ENCODE measurements at places on chromosomes 6 and 20. TPM values are rescaled to one million over a fixed set of nuclear protein-coding genes. Genes with fewer than 3 reads are reported as not detected.
A peak's percentile ranks its signal among the peaks of the same experiment; 100 is the strongest.

Gene MARCKS
- total RNA-seq, result 0.27 TPM

Gene SIRPD
- total RNA-seq, result not detected

Gene MYO6
- total RNA-seq, result 1.1 TPM

Gene WRNIP1
- total RNA-seq, result 42.3 TPM

Gene MUCL3
- total RNA-seq, result not detected

Gene ADTRP
- total RNA-seq, result 26.3 TPM

Gene SYCP2
- total RNA-seq, result 1.5 TPM

Gene ZNF831
- 8.6 TPM for total RNA-seq

Gene MCHR2
- not detected for total RNA-seq

Gene WFDC12
- total RNA-seq, result not detected

Gene KIAA0408
- 2.6 TPM for total RNA-seq

Gene MUC21
- total RNA-seq, result not detected

Gene ARMC2
- total RNA-seq, result 5.2 TPM

DNA sequence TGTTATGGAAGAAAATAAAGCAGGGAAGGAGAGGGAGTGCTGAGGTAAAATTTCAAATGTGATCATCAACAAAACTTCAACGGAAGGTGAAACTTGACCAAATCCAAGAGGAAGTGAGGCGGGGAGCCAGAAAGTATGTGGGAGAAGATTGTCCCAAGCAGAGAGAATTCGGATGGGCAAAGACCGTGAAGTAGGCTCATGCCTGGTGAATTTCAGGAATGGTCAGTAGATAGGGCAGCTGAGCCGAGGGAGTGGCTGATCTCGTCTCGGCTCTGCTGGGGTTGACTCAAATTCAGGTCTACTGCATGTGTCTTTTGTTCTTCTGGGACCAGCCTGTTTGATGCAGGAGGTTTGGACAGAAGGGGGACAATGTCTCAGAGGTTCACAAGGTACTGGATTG is 7.0 kb upstream of the CSNK2A1 start:
- no peaks in the 10 kb centered on the region for H3K4me1 ChIP-seq
- no peak for DNase-seq
- H3K36me3 ChIP-seq, result no peaks in the 10 kb centered on the region
- H3K27me3 ChIP-seq, result peaks cover 26% of the 10 kb centered on the region
- H3K4me3 ChIP-seq, result no peak overlapping the region
- H3K27ac ChIP-seq, result no peak overlapping the region

DNA sequence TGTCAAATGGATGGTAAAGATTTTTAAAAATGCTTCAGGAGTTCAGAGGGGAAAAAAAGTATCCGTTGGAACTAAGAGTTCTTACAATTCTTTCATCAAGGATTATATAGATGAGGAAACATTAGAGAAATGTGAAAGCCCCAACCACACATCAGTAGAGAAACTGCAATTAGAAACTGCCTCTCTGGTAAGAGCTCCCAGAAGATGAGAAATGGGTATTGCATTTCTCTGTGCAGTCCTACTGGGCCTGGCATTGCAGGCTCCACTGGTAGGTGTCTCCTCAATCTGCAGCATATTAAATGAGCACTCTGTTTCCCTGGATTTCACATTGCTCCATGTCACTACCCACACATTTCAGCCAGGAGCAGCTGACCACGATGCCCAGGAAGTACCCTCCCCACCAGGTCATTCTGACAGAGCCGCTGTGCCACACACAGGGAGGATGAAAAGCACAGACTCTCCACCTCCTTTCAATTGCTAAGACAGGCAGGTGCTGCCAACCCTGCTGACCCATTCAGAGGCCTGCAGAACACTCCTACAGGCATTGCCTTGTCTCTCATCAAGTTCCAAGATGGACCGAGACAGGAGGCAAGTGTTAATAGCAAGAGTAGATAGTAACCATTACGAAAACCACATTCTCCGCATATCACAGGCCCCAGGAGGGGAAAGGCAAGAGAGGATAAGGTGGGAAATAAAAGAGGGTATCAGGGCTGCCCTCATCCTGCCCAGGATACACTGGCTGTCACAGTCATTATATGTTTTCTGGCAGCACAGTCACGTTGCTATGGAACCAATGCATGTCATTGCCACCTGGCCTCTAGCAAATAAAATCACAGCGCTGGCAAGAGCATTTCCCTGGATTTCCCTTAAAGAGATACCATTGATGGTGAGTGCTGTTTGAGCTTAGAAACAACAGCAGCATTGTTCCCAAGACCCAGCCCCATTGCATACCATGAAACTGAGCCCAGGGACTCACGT is 241.7 kb downstream of the ATXN1 start:
- H3K4me3 ChIP-seq, result no peak overlapping the region
- DNase-seq, result no peak
- H3K27ac ChIP-seq, result no peak overlapping the region
- peaks cover 24% of the 10 kb centered on the region for H3K36me3 ChIP-seq
- no peaks in the 10 kb centered on the region for H3K27me3 ChIP-seq
- H3K4me1 ChIP-seq, result peaks cover 34% of the 10 kb centered on the region

DNA sequence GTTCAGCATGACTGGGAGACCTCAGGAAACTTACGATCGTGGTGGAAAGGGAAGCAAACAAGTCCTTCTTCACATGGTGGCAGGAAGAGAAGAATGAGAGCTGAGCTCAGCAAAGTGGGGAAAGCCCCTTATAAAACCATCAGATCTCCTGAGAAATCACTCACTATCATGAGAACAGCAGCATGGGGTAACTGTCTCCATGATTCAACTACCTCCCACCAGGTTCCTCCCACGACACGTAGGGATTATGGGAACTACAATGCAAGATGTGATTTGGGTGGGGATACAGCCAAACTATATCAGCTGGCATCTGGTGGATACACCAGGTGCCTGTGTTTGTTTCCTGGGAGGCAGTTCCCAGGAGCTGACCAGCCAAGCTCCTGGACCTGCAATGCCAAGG is 4.9 kb downstream of the DDO start:
- peaks cover 1% of the 10 kb centered on the region for H3K27me3 ChIP-seq
- H3K36me3 ChIP-seq, result no peaks in the 10 kb centered on the region
- H3K27ac ChIP-seq, result no peak overlapping the region
- no peak for DNase-seq

DNA sequence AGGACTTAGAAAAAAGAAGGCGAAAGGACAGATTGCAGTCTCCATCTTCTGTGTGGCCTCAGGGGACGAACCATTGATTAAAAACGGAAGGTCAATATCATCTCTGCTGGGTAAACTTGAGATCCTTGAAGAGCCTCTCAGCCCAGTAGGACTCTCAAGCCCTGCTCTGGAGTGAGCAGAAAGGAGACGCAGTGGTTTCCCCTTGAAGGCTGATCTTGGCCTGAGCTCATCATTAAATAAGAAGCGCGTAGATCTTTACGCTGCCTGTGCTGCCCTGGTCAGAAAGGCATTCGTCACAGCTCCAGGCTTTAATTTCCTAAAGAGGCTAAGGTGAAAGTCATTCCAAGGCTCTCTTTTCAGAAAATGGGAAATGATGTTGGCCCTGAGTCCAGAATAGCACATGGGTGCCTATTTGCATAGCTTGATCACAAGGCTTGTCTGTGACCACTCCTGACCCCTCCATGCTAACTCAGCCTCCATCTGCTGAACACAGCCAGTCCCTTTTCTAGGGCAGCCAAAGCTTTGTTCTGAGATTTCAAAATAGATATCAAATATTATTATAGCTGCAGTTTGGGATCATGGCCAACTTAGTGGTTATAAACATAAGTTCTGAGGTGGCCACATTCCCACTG is 29.3 kb upstream of the XRN2 start:
- H3K4me3 ChIP-seq, result no peak overlapping the region
- peaks cover 15% of the 10 kb centered on the region for H3K27me3 ChIP-seq
- H3K36me3 ChIP-seq, result no peaks in the 10 kb centered on the region
- no peak overlapping the region for H3K27ac ChIP-seq
- H3K4me1 ChIP-seq, result no peaks in the 10 kb centered on the region

- H3K4me3 ChIP-seq, result peak overlapping the region; percentile 37
- peaks cover 44% of the 10 kb centered on the region for H3K4me1 ChIP-seq
- H3K36me3 ChIP-seq, result peaks cover 29% of the 10 kb centered on the region
- peak overlapping the region; percentile 83 for H3K27ac ChIP-seq
Measured at GRCh38 chr6:36912030-36912454, 26.3 kb downstream of the C6orf89 start.

DNA sequence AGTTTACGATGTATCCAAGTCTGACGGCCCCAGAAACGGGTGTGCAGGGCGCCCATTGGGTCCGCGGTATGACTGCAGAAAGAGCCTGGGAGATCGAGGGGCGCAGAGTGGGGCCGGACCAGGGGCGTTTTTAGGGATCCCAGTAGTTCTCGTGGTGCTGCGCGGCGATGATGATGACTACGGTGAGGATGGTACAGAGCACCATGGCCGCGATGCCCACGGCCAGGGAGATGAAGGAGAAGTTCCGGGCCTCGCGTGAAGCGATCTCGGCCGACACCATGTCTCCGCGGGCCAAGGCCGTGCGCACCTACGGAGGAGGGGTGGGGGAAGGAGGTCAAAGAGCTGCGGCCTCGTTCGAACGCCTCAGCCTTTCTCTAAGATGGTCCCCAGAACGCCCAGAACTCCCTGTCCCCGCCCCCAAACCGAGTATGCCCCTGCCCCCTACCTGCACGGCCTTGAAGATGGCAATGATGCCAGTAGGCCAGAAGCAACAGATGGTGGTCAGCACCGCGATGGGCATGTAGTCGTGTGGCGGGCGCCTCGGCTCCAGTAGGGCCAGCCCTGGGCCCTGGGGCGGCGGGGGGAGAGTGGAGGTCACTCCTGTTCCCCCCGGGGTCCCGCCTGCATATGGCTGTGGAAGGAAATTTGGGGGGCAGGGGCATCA is 2.5 kb downstream of the PRRT1 start:
- H3K4me1 ChIP-seq, result peaks cover 42% of the 10 kb centered on the region
- peak; percentile 28 for DNase-seq
- peak overlapping the region; percentile 67 for H3K4me3 ChIP-seq
- H3K27ac ChIP-seq, result peak overlapping the region; percentile 0
- H3K27me3 ChIP-seq, result peaks cover 19% of the 10 kb centered on the region
- no peaks in the 10 kb centered on the region for H3K36me3 ChIP-seq

- H3K36me3 ChIP-seq, result peaks cover 4% of the 10 kb centered on the region
- DNase-seq, result peak; percentile 88
- no peaks in the 10 kb centered on the region for H3K27me3 ChIP-seq
- H3K27ac ChIP-seq, result peak overlapping the region; percentile 93
- peak overlapping the region; percentile 81 for H3K4me3 ChIP-seq
Measured at GRCh38 chr6:292506-293192, 362 bp downstream of the DUSP22 start.

DNA sequence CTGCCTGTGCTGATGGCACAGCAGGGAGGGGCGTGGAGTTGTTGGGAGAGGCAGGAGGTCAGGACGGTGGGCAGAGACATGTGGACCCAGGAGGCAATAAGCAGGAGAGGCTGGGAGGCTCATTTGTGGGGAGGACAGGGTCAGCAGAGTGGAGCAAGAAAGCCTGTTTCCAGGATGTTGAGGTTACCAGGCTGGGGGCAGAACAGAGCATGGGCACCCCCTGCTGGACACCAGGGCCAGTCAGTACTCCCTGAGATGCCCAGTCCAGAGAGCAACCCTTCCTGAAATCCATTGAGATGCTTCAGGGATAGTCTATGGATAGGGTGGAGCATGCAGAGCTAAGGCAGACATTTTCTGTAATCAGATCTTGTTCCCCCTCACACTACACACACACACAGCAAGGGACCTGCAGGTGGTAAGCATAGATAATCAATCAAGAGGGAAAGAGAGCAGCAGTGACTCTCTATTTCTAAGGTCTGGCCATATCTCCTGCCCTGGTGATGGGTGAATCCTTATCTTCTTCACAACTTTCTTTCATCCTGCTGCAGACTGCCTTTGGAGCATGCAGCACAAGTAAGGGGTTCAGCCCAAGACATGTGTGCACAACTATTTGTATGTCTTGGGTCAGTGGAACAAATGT is 41.7 kb downstream of the MOCS1 start:
- H3K4me3 ChIP-seq, result no peak overlapping the region
- H3K27me3 ChIP-seq, result peaks cover 5% of the 10 kb centered on the region
- H3K27ac ChIP-seq, result no peak overlapping the region
- peak; percentile 53 for DNase-seq
- no peaks in the 10 kb centered on the region for H3K4me1 ChIP-seq

DNA sequence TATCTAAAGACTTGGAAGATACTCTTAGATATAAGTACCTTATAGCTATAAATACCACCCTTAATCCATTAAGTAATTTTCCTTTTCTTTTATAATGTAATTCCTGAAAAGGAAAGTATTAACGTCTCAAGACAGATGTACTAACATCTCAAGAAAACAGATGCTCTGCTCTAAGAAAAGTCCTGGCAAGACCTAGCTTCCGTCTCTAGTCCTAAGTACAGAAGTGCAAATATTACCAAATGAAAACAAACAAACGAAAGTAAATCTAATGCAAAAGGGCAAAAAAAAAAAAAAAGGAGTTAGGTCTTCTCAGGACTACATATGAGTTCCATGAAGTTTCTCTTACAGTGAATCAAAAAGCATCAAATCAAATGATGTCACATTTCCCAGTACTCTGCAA is 106.8 kb upstream of the PDE10A start:
- H3K27ac ChIP-seq, result no peak overlapping the region
- peaks cover 3% of the 10 kb centered on the region for H3K27me3 ChIP-seq
- DNase-seq, result no peak
- H3K4me1 ChIP-seq, result no peaks in the 10 kb centered on the region
- H3K36me3 ChIP-seq, result no peaks in the 10 kb centered on the region

DNA sequence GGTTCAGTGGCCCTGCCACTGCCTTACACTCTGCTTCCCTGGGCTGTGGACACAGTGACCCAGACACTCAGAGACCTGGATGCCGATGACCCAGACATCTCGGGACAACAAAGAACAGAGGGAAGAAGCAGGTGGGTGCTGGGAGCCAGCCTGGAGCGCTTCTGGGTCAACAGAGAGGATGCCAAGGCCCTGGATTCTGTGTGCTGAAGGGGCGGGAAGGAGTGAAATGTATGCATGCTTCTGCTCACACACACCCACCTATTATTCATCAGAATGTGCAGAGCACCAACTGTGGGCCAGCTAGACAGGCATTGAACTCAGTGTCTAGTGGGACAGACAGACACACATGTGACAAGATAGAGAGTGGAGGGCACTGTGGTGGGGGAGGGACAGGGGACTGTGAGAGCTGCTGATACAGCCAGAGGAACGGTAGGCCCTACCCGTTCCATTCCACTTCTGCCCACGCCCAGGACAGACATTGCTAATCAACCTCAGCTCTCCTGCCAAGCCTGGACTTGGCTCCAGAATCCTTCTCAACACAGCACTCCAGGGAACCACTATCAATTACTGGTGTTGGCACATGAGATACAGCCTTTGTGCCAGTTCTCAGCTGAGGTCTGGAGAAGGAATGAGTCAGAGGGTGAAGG is 20.2 kb downstream of the KCNK15 start:
- H3K4me3 ChIP-seq, result no peak overlapping the region
- no peaks in the 10 kb centered on the region for H3K4me1 ChIP-seq
- DNase-seq, result no peak
- no peaks in the 10 kb centered on the region for H3K36me3 ChIP-seq

- H3K27ac ChIP-seq, result peak overlapping the region; percentile 47
- DNase-seq, result no peak
- no peaks in the 10 kb centered on the region for H3K36me3 ChIP-seq
- no peaks in the 10 kb centered on the region for H3K27me3 ChIP-seq
Measured at GRCh38 chr20:32796383-32796948, 23.3 kb upstream of the MAPRE1 start.

Measured in activated CD4-positive, alpha-beta T cell treated with anti-CD3 and anti-CD28 coated beads for 36 hours (primary cell).